Epithelial cell of prostate (primary cell): ENCODE measurements at places on chromosomes 16 and 17.

GRCh38 chr17:2181206-2181896, 122.2 kb downstream of the SMG6 start:
- no peak for DNase-seq

DNA sequence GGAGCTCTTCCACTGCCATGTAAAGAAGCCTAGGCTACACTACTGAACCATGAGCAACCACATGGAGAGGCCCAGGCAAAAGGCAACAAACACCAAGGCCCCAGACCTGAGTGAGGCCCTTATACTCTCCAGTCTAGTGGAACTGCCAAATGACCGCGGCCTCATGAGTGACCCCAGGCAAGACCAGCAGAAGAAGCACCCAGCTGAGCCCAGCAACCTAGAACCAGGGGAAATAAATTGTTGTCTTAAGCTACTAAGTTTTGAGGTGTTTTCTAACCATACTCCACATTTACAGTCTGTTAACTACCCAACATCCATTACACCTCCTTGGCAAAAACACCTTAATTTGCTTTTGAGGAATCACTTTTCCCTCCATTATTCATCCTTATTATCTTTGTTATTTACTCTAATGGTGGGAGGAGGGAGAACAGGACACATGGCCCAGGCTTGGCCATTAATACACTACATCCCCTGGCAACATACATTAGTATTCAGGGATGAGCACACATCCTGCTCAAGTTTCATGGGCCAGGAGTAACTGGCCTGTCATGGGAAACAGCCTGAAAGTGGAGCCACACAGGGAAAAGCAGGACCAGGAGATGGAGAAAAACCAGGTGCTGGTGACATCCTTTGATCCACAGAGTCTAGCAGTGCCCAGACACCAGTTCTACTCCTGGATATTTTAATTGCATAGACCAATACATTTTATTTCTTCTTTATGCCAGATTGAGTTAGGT, 26.2 kb downstream of the SLC39A11 start:
- no peak for DNase-seq

- no peak for DNase-seq
These were observed 3.2 kb downstream of the TRIM25 start for GRCh38 chr17:56910509-56911235.

GRCh38 chr16:73308771-73309170, 260.8 kb upstream of the ZFHX3 start:
- DNase-seq = no peak

GRCh38 chr17:46796956-46797530, 21.4 kb downstream of the WNT3 start:
- no peak for DNase-seq

- no peak for DNase-seq
These were observed 272.4 kb upstream of the CDH11 start for GRCh38 chr16:65394281-65394680.

- no peak for DNase-seq
These were observed 127.7 kb upstream of the GSE1 start for GRCh38 chr16:85485379-85485778.

DNA sequence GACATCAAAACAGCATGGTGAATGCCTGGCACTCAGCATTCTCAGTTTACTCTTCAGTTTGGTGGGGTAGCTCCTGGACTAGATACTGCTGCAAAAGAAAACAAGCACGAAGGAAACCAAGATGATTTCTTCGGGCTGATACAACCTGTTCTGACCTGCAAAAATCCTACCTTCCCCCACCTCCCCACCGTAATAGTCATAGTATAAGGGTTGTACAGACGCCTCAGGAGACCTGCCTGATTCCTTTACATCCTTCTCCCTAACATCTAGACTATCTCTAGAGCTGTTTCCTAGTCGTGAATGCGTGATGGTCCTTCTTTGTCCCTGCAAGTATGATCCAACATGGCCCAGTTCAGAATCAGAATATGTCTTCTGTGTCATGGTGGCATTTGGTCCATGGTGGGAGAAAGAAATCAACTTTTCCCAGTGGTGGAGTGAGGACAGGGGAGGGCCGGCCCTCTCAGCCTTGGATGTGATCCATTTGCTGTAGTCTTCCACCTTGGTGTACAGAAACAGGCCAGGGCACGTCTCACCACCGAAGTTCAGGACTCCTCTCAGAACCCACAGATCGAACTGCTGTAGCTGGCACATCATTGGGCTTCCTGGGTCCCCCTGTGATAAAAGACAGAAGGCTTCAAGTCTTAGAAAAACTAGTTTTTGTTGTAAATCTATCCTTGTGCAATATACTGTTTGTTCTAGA, 14.5 kb downstream of the PRSS54 start:
- DNase-seq = peak; percentile 31

GRCh38 chr17:64091116-64091515, 38.8 kb downstream of the ERN1 start:
- no peak for DNase-seq

DNA sequence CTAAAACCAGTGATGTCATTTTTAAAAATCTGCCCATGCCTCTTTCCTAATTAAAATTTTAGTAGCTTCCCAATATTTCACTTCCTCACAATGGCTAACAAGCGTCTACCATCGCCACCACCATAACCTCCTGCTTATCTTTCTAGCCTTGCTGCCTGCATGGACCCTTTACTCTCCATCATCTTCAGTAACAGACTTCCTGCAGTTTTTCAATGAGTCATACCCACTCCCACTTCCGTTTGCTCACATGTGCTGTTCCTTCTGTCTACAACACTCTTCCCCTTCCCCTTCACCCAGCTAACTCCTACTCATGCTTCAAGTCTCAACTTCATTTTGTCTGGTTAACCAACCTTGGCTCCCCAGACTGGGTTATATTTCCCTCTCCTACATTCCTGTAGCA, 12.8 kb upstream of the SKAP1 start:
- no peak for DNase-seq

GRCh38 chr17:8732406-8733085, 12.1 kb downstream of the CCDC42 start:
- no peak for DNase-seq

DNA sequence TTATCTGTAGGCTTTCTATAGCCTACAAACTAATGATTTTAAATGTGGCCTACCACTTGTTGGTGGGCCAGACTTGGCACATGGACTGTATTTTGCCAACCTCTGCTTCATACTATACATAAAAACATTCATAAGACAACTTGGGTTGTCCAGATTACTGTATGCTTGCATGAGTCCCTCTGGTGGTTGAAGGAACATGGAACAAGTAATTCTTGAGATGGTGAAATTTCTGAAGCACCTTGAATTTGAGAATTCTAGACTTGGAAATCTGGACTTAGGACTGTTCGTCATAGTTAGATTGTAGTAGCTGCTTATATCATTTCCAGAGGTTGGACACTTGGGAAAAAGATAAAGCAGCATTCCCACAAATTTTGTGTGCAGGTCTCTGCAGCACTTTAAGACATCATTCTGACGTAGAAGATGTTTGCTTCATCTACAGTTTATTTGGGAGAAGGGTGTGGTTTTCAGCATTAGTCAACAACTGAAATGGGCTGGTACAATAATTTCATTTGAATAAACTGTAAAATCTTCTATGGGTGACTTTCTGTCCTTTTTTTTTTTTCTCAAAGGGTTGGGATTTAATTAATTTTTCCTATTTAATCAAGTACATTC, 31.2 kb downstream of the NFATC3 start:
- no peak for DNase-seq

GRCh38 chr16:2295056-2295798, 27.3 kb upstream of the RNPS1 start:
- DNase-seq = no peak
